ENCODE measurements at places on chromosomes 12 and 14.

DNA sequence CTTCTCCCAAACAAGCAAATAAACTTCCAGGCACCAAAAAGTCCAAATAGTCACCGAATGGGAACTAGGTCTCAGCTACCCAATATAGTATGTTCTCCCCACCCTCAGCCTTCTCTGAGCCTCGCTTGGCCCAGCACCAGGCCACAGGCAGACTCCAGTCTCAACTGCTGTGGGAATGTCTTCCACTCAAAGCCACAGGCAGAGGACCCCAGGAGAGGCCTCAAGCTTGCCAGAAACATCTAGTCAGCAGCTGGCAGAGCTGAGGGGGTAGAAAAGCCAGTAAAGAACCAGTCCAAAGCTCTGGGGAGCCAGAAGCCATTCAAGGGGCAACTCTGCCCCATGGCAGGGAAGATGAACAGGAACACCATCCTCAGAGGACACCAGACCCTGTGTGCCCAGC lies 41.8 kb downstream of the FMNL3 start:
- no peak for DNase-seq

DNA sequence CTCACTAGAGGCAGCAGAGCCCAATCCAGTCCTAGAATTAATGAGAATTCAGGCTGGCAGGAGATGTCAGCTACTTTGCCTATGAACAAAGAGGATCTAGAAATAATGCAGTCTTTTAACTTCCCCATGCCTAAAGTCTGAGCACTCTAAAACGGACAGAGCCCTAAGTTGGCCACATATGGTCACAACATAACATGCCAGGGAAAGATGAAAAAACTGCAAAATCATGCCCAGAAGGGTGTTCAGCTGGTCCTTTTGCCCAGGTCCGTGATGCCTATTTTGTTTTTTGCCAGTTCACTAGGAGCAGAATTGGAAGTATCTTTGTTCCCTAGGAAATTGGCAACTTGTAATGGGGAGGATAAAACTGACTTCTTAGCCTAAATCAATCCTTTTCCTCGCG lies 20.3 kb upstream of the LMNTD1 start:
- DNase-seq, result no peak

DNA sequence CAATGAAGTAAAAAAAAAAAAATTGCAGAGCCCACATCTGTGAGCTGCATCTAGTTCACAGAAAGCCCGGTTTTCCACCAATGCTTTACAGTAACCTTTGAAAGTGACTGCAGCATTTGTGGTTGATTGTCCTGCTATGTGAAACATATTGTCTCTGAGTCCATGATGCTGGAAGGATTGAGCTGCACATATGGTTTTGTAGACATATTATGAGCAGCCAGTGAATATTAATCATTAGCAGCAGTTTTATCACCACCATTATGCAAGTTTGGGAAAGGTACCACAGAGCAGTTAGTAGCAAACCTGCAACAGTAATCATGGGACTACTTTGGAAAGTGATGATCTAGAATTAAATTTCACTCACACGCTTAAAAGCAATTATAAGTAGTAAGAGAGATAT lies 151.5 kb upstream of the PRICKLE1 start:
- no peak for DNase-seq

GRCh38 chr12:56932867-56933266 lies 1.3 kb downstream of the SDR9C7 start:
- DNase-seq, result no peak

- no peak for DNase-seq
These were observed 17.2 kb downstream of the NKX2-1 start for GRCh38 chr14:36502558-36503508.

GRCh38 chr14:52948836-52949235 lies 2.0 kb downstream of the FERMT2 start:
- no peak for DNase-seq

DNA sequence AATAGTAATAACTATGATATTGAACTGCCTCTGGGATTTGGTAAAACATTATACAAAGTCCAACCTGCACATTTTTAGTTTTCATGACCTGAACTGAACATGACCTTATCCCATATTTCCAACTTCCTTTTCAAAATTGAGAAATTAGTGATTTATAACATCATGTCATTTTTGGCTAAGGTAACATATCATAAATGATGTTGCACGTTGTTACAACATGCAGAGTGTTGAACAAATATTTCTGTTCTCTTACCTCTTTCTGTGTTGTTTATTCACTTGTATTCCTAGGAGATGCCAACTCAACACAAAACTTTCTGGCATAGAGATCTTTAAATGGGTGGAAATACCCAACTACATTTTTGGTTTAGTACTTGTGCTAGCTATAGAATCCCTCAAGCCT lies 496.0 kb downstream of the SLC6A15 start:
- no peak for DNase-seq

DNA sequence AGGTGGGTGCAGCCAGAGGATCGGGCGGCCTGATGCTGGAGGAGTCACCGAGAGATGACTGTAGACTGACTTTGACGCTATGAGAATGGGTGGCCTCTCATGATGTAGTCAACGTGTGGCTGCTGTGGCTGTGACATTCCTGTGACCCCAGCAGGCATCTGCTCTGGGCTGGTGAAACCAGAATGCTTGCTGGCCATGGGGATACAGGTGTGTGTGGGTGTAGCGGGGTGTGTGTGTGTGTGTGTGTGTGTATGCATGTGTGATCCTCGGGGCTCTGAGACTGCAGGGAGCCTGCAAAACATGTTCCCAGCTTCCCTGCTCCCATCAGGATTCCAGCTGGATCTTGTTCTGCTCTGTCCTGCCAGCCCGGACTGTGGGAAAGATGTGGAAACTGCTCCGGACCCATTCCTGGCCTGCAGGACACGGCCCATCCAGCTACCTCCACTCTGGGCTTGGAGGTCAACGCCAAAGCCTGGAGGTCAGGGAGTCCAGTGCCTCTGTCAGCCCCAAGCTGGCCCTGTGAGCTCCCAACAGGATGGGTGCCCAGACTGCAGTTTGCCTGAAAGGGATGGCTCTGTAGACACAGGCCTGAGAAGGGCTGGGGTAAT lies 18.8 kb upstream of the HHIPL1 start:
- no peak for DNase-seq

DNA sequence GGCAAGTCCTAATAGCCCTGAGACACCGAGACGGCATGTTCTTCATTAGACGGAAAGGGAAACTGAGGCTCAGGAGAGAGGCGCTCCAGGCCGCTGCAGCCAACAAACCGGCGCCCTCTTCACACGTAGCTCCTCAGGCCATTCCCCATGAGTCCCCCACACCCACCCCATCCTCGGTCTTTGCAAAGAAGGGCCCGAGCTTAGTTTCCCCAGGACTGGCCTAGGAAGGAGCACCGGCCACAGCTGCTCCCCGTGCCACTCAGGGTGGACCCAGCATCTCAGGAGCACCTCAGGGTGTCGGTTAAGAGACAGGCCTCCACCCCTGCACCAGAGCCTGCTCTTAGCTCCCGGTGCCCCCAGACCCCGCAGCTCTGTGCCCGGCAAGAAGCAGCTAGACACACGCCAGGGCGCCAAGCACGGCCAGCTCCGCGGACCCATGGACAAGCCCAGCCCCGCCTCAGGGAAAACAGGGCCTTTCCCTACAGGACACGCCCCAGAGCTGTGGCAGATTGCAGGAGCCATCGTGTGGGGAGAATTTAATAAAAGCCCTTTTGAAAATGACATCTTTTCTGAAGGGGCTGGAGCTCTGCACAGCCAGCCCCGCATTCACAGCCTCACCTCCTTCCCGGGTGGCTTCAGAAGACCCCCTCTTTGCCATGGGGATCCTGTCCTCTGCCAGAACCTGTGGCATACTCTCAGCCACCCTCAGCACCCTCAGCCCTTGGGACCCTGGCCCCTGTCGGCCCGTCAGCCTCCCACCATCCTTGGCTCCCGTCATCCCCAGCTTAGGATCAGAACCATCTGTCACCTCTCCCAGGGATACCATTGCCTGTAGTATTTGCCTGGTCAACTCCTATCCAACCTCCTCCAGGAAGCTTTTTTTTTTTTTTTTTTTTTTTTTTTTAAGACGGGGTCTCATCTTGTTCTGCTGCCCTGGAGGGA lies 59.7 kb downstream of the LGMN start:
- no peak for DNase-seq

DNA sequence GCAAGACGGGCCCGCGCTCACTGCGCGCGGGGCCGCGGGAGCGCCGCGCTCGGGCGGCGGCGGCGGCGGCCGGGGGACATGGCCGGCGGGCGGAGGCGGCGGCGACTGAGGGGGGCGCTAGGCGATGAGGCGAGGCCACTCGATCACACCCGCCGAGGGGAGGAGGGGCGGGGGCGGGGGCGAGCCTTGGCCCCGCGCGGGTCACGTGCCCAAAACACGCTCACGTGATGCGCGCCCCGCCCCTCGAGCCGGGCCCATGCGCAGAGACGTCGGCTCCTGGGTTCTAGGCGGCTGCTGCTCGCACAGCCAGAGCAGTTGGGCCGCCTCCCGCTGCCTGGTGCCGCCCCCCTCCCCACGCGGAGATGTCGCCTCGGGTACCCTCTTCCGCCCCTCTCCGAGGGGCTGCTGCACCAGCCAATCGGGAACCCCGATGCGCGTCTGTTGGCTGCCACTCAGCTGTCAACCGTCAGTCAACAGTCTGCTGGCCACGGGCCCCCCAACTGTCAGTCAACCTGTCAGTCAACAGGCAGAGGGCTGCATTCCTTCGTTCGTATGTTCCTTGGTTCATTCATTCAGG lies at the start of gene SPPL3:
Gene SPPL3, minus strand, starts transcription at position 162 of the 577 bp plus-strand sequence. CDS start 491 bp downstream, outside the sequence.
- peak; percentile 38 for DNase-seq

DNA sequence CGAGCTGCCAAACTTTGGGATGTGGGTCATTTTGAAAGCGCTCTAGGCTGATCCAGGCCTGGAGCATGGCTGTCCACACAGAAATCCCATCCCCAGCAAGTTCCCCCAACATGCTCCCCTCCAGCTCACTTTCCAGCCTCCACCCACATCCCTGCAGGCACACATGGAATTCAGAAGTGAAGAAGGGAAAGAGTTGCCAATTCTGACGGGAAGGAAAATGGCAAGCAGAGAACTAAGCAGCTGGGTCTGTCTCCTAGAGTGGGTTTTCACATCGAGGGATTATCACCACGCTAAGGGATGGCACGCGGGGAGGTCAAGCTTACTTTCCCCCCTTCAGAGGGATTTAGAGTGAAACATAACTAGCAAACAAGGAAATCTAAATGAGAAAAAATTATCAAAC lies 142.3 kb downstream of the RIMBP2 start:
- no peak for DNase-seq

- DNase-seq, result no peak
These were observed 396.6 kb downstream of the AACS start for GRCh38 chr12:125461831-125462230.

DNA sequence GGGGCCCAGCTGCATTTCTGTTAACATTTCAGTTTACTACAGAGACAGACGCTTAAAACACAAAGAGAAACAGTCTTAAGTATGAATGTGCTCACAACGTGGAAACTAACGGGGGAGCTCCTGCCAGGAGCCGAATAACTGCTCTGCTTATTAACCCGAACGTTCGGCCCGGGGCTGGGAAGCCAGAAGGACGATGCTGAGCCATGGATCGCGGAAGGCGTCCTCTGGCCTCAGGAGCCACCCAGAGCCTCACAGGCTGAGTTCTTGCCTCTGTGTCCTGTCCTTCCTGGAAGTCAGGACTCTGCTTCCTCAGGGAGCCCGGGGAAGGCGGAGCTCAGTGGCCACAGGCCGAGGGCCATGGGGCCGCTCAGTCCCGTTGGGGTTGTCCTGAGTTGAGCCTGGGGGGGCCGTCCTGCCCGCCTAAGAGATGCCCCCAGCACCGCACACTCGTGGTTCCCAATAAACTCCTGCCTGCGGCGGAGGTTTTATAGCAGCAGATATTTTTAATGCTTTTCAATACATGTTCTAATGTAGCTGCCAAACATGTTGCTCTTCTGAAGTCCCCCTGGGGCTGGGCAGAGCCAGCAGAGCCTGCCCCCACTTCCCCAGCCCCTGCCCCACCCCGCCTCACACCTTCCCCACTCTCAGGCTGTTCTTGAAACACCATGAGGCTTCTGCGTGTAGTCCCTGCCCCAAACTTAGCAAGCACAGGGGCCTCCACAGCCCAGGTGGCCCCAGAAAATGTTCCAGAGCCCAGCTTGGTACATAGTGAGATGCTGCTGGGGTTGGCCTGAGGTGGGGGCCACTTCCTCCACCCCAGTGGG lies 3.4 kb upstream of the TEX22 start:
- no peak for DNase-seq
